ENCODE measurements at places on chromosomes 11 and 22.

DNA sequence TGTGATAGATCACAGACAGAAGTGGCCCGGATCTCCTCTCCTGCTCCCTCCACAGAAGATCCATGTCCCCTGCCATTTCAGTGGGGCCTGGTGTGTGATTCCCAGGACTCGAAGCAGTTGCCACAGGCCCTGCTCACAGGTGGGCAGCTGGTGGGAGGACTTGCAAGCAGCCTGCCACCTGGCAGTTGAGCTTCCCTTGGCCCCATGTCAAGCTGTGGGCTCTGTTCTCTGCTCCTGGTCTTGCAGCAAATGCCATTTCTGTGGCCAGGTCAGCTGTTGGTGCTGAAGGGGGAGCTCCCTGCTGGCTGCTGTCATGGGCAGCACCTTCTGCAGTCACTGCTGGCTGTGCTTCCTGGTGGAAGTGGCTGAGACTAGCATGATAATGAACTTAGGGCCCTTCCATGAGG, 59.1 kb upstream of the SLC22A12 start:
- DNase-seq = no peak

DNA sequence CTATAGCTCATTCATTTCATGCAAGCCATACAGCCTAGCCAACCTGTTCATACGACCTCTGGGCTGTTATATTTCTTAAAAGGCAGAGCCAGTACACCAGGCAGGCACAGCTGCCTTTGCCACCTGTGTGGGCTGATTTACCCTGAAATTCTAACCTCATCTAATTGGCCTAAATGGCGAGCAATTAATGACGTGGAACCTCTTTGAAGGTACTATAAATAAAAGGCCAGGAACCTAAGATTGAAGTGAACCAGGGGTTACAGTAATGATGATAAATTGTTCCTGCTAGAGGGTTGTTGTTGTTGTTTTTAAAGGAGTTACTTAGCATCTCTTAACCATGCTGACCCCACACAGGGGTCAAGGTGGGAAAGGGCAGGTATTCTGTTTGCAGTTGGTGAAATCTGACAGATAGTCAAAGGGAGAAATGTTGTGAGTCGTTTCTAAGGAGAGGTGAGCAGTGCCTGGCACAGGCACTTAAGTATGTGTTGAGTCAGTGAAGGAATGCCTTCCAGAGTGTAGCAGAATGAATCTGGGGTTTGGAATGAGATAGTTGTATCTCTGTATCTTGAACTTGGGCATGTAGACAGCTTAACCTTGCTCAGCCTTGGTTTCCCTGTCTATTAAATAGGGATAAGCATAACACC, 213.5 kb upstream of the NAV2 start:
- DNase-seq = no peak

- DNase-seq = no peak
These were observed 10.7 kb downstream of the XNDC1N start for GRCh38 chr11:71917646-71918140.

GRCh38 chr11:75147875-75148263, 3.0 kb upstream of the SLCO2B1 start:
- DNase-seq = no peak

DNA sequence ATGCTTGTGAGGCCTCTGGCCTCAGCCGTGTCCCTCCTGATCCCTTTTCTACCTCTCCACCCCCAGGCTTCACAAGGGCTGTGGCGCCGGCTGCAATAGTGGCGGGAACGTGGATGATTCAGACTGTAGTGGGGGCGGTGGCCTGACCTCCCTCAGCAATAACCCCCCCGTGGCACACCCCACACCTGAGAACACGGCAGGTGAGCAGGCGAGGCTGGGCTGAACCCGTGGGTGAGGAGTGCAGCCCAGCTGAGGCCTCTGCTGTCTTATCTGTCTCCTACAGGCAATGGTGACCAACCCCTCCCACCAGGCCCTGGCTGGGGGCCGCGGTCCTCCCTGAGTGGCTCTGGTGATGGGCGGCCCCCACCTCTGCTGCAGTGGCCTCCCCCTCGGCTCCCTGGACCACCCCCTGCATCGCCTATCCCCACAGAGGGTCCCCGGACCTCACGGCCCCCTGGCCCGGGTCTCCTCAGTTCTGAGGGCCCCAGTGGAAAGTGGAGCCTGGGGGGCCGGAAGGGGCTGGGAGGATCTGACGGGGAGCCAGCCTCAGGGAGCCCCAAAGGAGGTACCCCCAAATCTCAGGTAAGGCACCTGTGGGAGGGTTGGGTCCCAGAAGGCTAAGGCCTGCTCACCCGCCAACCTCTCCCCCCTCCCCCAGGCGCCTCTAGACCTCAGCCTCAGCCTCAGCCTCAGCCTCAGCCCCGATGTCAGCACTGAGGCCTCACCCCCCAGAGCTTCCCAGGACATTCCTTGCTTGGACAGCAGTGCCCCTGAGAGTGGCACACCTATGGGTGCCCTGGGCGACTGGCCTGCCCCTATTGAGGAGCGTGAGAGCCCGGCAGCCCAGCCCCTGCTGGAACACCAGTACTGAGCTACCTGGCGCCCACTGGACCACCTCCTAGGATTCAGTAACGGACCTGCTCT, 1.5 kb upstream of the SIPA1 start:
- DNase-seq = no peak

- no peak for DNase-seq
These were observed 25.2 kb downstream of the RELT start for GRCh38 chr11:73401217-73401923.

DNA sequence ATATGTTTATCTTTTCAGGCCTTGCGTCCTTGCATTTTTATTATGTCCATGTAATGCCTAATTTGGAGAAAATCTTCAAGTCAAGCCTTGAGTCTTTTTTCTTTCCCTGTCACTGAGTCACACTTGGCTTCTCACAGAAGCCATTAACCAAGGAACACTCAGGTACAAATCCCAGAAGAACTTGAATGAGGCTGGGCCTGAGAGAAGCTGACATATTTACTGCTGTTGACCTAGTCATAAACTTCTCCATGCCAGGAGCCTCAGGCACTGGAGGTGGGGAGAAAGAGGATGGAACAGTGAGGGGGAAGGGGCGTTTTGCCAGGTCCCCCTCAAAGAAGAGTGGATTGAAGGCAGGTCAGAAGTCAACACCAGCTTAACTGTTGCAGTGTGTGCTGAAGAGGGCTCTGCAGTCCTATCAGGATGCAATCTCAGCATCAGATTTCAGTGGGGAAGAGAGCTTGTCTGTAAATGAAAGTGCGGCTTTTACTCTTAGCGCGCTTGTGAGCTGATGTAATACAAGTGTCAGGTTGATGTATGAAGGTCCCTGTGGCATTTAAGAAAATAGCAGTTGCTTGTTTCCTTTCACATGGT, 526.0 kb downstream of the ETS1 start:
- DNase-seq = no peak

DNA sequence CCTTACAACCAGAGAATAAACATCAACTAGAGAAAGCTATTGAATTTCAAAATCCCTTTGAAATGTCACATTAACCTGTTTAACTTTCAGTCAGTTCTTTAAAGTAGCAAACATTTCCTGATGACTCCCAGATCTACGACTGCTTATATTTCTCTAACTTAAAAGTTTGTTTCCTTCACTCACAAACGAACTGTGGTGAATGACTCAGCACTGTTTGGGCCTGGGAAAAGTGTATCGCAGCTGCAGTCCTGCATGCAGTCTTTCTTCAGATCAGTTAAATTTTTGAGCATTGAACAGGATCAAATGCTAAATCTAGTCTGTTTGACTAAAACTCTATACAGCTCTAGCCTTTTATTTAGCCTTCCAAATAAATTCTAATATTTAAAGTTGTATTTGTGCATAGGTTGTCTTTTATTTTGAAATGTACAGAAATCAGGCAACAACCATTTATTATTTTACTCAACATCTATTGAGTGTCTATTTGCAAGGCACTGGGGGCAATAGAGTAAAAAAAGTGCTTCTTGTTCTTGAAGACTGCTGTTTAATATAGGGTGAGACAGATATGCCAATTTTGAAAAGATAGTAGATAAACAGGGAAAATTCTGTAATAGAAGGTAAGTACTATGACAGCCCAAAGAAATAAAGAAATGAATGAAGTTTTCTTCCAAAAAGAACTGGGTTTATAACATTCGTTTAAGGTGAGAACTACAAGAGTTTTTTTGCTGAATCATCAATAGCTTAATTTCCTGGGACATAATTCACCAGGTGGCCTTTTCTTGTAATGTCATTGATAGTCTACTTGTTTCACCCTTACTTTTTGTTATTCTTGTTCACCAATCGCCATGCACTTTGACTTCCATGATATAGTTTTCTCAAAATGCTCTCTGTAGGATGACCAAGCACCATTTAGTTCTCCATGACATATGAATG, 235.4 kb downstream of the METTL15 start:
- no peak for DNase-seq

- no peak for DNase-seq
These were observed 1.1 kb downstream of the MTMR2 start for GRCh38 chr11:95922536-95923438.

- no peak for DNase-seq
These were observed 125.2 kb upstream of the SPON1 start for GRCh38 chr11:13837286-13837685.

GRCh38 chr11:31243706-31244105, 125.8 kb downstream of the DCDC1 start:
- DNase-seq = no peak

DNA sequence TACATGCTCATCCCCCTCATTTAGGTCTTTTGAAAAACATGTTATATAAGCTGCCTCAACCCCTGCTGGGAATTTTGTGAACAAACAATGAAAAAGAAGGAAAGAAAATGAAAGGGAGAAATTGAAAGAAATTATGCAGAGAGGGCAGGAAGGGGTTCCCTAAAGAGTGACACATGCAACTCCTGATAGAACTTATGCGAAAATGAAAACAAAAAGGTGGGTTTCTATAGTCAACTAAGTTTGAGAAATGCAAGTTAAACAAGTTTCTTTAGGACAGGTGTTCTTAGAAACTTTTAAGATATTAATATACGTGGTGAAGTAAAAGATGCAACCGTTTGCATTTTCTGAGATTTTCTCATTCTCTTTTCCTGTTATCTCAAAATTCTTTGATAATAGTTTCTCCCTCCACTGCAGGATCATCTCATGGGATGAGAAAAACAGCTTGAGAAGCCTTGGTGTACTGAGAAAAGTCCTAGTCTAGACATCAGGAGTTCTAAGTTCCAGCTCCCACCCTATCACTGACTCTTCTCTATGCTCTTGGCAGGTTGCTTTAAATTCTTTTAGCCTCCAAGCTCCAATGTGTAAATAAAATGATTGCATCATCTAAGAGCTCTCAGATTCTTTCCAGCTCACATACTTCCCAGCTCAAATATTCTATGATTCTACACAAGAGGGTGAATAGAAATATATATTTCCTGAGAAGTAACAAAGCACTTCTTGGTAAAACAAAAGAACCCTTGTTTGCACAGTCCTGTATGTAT, 109.2 kb downstream of the FAM76B start:
- no peak for DNase-seq

- DNase-seq = no peak
These were observed 41.5 kb downstream of the CSTPP1 start for GRCh38 chr11:46978005-46978491.

- DNase-seq = no peak
These were observed 2.2 kb downstream of the IFITM5 start for GRCh38 chr11:297051-297585.

- DNase-seq = no peak
These were observed 1262.6 kb downstream of the TBC1D22A start for GRCh38 chr22:48025096-48025495.

DNA sequence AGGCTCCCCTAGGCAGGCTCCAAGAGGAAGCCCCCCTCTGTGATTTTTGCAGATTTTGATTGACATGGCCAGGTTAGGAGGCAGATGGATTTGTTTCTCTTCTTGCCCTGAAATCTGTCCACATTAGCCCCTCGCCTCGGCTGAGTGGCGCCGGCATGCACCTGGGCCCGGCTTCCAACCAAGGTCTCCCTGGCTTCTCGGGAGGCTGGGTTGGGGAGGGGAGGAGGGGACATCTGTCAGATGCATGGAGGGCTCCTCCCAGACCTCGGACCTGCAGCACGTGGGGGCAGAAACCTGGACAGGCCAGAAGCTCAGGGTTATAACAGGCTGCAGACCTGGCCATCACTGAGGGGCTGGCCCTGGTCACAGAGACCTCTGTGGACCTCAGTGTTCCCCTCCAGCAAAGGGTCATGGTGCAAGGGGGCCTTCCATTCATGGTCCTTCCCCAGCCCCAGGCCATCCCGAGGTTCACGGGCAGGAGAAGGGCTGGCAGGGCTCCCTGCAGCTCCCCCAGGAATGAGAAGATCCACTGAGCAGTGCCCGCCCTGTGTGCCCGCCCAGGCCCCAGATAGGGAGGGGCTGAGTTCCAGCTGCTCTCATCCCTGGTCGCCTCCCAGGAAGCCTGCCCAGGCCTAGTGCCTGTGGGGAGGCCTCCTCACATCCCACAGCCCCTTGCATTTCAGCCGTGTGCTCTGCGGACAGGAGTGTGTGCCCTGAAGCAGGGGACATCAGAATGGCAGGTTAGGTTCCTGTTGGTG, 747.8 kb downstream of the BRD1 start:
- no peak for DNase-seq

GRCh38 chr11:98600786-98601773, 419.7 kb upstream of the CNTN5 start:
- DNase-seq = no peak

DNA sequence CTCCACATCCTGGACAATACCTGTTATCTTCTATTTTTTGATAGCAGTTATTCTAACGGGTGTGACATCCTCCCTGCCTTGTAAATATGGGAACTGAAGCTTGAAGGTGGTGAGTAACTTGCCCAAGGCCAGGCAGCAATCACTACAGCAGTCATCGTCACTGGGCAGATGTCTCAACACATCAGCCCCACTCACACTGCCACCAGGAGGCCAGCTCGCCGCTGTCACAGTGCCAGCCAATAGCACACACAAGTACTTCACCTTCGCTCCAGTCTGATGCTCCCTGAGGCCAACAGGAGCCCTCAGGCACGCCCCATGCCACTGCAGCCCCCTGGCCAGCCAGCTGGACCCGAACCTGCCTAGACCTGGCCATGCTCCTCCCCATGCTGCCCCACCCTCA, 4.9 kb upstream of the TTLL1 start:
- DNase-seq = no peak

All from HuH-7.5 (cell line).